ENCODE measurements at places on chromosomes 2 and 18. TPM values are rescaled to one million over a fixed set of nuclear protein-coding genes. Genes with fewer than 3 reads are reported as not detected.

- DNase-seq = no peak
These were observed 25.2 kb downstream of the AAK1 start for GRCh38 chr2:69618362-69618761.

DNA sequence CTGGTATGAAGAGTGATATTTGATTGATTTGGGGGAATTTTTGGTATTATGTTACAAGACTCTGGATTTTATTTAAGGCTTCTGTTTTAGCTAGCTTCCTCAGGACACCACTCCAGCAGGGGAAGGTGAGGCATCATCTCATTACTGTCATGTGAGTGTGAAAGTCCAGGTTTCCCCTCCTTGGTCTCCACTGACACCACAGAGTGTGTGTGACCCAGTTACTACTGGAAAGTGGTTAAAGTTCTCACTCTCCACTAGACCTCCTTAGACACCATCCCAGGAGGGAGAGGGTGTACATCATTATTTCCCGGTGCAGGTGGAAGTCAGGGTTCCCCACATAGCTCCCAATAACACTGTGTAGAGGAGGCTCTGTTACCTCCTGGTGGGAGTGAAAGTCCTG is 35.8 kb upstream of the EPG5 start:
- DNase-seq = no peak

- no peak for DNase-seq
These were observed 105.7 kb upstream of the TTC39C start for GRCh38 chr18:23908827-23909226.

DNA sequence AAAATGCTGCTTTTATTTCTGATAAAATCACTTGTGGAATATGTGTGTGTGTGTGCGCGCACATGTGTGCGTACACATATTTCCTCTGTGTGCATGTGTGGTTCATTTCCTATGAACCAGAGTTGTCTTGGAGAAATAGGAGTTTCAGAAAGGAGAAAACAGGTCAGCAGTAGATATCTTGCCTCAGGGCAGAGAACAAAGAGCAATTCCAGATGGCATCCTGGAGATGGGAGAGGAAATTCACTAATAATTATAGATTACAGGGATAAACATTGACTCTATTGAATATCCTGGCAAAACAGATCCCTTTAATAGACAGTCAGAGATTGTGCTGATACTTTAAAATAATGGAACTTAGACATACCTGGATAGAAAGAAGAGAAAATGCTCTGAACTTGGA is 298.0 kb downstream of the TRIB2 start:
- DNase-seq = no peak

DNA sequence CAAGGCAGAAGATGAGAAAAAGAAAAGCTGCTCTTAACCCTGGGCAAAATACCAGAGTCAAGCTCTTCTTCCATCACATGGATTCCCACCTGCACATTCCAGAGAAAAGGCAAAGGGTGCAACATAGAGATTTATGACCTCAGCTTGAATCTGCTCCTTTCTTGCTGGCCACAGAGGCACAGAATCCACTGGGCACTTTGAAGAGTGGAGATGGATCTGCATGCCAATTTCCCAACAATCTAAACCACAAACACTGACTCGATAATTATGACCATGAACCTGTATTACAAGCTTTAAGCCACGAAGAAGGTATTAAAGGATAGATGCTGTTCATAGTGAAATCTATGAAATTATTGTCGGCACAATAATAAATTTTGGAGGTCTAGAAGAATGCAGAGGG is 237.3 kb downstream of the PID1 start:
- DNase-seq = no peak

GRCh38 chr18:79953971-79954651 is 2.7 kb upstream of the SLC66A2 start:
- DNase-seq = no peak

Gene LOXL3
- polyA plus RNA-seq = 9.5 TPM

Gene UGT1A5
- not detected for polyA plus RNA-seq

Gene CRYGC
- polyA plus RNA-seq = not detected

All from left renal pelvis (tissue), 4 donors.